ENCODE measurements at places on chromosomes 11 and 22.

DNA sequence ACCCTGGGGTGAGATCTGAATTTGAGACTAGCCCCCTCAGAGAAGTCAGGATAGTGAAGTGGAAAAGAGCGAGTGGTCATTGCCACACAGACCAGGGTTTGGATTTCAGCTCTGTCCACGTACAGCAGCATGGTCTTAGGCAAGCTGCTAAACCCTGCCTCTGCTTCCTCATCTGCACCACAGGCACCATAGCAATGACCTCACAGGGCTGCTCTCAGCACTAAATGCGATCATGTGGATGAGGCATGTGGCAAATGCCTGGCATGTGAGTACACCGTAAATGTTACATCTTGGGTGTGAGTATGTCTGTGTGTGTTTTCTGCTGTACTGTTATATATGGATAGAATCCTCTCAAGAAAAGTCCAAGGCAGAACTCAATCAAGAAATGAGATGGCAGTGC is 15.8 kb downstream of the NAV2 start:
- DNase-seq, result no peak

- no peak for DNase-seq
Measured at GRCh38 chr11:79522626-79523025, 81.8 kb upstream of the TENM4 start.

DNA sequence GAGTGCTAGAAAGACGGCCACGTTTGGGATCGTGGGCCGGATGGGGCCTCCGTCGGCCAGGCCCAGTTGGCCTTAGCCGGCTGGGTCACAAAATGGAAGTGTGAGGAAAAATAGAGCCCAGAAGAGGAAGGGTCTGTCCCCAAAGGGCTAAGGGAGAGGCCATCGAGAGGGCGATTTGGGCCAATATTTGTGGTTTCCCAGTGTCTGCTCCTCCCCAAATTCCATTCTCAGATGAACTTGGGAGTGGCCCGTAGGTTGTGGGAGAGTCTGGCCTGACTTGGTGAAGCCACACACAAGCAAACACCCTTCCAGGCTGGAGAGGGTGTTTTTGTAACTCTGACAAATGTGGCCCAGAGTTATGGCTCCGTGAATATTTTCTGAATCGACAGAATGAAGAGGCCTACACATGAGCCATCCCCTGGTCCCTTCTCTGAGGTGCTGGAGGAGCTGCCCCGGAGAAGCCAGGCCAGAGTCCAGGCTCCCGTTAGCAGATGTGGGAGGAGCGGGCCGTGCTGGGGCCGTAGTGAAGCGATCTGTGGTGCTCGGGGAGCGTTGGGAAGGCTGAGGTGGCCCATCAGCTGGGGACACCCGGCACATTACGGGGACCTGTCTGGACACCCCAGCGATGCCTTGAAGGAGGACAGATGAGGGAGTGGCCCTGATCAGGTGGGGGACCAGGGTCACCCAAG is 73.5 kb upstream of the PPARA start:
- no peak for DNase-seq

DNA sequence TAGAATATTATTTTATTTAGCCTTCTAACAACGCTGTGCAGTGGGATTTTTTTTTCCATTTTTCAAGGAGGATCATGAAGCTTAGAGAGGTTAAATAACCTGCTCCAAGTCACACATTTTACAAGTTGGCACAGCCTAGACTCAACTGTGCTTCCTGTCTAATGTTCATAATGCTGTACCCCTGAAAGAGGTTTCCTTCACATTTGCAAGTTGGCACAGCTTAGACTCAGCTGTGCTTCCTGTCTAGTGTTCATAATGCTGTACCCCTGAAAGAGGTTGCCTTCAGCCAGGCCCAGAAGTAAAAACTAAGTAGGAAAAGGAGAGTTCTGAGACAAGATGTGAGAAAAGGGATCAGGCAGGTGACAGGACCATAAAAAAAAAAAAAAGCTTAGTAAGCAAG is 7.9 kb upstream of the HEPACAM start:
- DNase-seq, result no peak

DNA sequence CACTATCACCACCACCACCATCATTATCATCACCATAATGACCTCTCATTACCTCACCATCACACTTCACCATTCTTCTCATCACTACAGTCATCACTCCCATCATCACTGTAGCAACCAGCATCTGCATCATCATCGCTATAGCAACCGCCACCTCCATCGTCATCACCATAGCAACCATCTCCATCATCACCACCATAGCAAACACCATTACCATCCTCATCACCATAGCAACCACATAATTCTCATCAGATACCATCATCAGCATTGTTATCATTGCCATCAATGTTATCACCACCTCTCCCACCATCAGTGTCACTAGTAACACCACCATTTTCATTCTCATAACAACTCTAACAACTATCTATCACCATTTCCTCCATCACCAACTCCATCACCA is 23.1 kb upstream of the CD82 start:
- no peak for DNase-seq

GRCh38 chr11:17853280-17853679 is 118.7 kb downstream of the KCNC1 start:
- DNase-seq, result no peak

Measured in activated T-helper 1 cell treated with anti-CD3 and anti-CD28 coated beads, Interleukin-2, amount 50 U/mL, for 16 hours (primary cell).